ENCODE measurements at places on chromosomes 7 and 10.

GRCh38 chr7:26305090-26305868 lies 13.6 kb downstream of the SNX10 start:
- no peak for DNase-seq

DNA sequence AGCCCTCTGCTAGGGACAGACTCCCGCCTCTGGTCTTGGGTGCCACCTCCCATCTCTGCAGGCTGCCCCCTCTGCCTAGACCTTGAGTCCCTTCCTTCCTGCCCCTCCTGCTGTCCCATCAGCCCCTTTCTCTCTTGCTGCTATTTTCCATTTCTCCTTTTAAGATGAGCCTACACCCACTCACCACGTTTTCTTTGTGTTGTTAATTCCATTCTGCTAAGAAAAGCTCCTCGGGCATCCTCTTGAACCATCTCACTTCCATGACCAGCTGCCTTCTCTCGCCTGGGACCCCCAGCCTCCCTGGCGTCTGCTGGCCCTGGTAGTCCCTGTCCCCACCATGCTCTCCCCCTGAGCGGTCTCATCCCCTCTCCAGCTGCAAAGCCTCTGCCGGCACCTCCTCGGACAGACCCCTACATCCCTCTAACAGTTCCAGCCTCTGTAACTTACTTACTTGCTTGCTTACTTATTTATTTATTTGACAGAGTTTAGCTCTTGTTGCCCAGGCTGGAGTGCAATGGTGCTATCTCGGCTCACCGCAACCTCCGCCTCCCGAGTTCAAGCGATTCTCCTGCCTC lies 95.8 kb upstream of the SH2B2 start:
- DNase-seq: no peak

DNA sequence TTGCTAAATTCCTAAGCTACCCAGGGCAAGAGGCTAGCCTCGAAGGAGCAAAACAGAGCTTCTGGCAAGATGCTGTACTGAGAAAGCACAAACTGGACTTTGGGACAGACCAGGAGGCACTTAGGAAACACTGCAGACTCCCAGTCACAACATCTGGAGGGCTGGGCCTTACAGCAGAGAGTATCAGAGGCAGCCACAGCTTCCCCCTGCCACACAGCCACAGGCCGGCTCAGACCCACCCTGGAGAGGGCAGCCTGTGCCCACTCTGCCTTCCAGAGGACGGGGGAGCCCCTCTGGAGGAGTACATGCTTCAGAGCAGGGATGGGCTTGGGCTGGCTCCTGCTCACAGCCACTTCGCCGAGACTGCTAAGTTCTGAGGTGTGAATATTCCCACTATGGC lies 17.4 kb downstream of the ESYT2 start:
- no peak for DNase-seq

- no peak for DNase-seq
Observed at GRCh38 chr7:37449621-37450020, 957 bp upstream of the ELMO1 start.

- DNase-seq: no peak
Observed at GRCh38 chr7:142030294-142030693, 34.6 kb downstream of the MGAM start.

DNA sequence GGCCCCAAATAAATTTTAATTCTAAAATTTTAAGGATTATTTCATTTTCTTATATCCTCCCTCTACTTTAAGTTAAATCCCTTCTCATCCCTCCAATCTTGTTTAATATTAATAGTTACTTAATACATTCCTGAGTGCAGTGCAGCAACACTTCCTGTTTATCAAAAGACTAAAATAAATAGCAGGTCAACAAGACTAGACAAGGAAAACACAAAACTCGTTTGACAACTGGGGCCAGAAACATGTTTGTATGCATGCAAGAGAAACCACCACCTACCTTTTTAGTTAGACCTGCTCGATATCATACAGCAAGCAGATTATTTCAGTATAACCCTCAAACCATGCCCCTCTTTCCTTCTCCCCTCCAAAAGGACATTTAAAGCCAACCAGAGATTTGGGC lies 95.8 kb downstream of the PARD3 start:
- no peak for DNase-seq

GRCh38 chr10:121500701-121501332 lies 97.4 kb downstream of the FGFR2 start:
- no peak for DNase-seq

DNA sequence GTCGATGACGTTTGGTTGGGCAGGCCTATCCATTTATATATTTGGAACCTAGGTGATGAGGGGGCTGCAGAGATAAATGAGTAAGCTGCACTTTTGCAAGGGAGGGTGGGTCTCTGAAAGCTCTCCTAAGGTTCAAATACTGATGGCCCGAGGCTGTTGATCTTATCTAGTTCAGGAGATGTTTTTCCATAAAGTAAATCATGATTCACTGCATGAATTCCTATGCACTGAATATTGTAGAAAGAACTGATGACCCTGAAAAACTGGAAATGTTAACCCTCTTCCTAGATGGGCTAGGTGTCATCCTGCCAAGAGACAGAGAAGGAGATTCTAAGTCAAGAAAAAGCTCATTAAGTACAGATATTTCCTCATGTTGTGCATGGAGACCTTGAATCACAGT lies 459.9 kb downstream of the PLXNA4 start:
- peak; percentile 19 for DNase-seq

DNA sequence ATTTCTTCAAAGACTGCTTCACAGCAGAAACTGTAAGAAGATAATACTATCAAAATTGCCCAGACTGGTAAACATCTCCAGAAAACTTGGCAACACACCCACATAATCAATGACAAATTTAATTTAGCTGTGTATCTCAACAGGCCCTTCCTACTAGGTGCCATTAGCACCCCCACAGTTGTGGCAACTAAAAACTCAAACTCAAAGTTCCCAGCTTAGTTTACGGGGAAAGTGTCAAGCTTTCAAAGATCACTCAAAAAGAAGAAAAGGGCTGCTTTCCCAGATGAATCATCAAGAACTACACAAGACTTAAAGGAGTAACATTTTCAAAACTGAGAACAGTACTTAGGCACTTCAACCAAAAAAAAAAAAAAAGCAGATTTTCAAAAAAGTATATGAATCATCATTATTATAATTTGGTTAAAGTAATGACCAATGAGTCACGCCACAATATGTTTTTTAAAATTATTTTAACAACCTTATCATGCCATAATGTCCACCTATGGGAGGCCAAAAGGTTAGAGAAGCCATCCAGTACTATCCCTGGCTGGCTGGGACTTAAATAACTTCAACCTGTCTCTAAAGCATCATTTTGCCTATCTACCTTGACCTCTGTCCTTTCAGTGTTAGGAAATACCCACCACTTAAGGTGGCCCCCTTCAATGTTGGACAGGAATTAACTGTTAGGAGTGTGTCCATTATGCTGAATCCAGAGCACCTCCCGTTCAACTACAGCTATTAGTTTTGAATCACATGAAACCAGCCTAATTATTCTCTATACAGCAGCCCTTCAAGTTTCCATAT lies 90.8 kb downstream of the ZFAND4 start:
- DNase-seq: no peak

- no peak for DNase-seq
Observed at GRCh38 chr10:71562181-71562580, 157.4 kb downstream of the C10orf105 start.

- DNase-seq: no peak
Observed at GRCh38 chr7:130147710-130148325, 57.4 kb downstream of the TMEM209 start.

- peak; percentile 89 for DNase-seq
Observed at GRCh38 chr7:29987811-29988317, 1.7 kb downstream of the SCRN1 start.

- DNase-seq: no peak
Observed at GRCh38 chr10:6518791-6519429, 61.2 kb downstream of the PRKCQ start.

DNA sequence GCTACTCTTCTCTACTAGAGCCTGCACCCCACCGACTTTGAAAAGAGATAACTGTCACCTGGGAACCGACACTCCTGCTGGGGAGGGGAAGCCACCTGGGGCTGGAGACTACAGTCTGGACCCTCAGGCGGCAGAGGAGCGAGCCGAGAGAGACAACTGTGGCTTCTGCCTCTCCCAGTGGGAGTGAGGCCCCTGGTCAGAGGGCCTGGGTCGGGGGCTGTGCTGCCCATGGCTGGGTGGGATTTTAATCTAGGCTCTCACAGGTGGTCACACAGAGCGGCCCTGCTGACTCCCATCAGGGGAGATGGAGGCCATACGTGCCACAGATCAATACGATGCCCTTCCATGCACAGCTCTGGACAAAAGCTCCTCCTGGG lies 372.1 kb downstream of the DNAJB6 start:
- no peak for DNase-seq

GRCh38 chr10:10865303-10865702 lies 152.4 kb upstream of the CELF2 start:
- no peak for DNase-seq

DNA sequence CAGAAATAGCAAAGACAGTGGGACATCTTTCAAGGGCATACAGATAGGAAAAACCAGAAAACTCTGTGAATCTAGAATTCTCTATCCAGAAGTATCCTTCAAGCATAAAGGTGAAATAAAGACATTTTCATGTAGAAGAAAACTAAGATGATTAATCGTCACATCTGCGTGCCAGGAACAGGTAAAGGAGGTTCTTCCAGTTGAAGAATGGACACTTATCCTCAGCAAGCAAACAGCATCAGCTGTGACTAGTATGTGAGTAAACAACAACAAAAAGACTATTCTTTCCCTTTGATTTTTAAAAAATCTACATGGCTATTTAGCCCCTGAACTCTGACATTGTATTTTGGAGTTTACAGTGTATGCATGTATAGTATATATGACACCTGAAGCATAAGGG lies 124.9 kb downstream of the LRMDA start:
- no peak for DNase-seq

DNA sequence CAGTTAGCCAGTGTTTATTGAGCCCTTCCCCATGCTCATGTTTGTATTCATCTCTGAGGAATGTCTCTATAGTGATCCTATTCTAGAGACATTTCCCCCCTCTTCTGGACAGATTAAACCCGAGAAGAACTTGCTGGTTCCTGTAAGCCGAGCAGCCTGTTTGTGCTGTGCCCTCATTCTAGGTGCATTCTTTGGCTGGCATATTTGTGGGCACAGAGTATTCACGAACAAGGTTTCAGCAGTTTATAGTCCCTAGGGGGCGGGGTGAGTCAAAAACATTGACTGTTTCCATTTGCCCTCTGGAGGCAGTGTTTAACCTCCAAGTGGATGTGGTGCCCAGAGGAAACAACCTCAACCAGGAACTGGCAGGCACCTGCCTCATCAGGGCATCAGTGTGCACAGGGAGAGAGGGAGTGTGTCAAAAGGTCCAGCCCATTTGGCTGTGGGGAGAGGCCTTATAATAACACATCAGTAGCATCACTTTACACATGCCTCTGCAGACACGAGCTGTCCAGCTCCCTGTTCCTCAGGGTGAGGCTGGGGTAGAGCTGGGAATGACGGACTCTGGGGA lies 273.3 kb upstream of the LRGUK start:
- DNase-seq: peak; percentile 51

GRCh38 chr7:37201003-37201875 lies 247.4 kb downstream of the ELMO1 start:
- peak; percentile 79 for DNase-seq

- no peak for DNase-seq
Observed at GRCh38 chr10:15353471-15354017, 17.5 kb downstream of the FAM171A1 start.

DNA sequence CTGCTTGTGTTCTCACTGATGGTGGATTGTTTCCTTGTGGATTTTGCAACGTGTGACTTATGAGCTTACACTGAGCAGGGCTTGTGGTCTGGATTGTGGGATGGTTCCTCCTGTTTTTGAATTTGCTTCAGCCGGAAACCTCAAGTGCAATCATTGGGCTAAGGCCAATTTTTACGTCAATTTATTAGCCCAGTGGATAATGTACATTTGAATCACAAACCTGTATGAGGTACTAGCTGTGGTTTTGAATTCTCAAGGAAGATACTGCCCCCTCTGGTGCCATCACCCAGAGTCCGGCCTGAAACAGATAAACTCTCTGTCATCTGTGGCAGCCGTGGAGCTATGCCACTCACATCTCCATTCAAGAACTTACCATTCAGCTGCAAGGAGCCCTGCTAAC lies 7.3 kb upstream of the ZNF777 start:
- no peak for DNase-seq

GRCh38 chr10:98457721-98458120 lies 11.0 kb upstream of the HPS1 start:
- no peak for DNase-seq

- peak; percentile 30 for DNase-seq
Observed at GRCh38 chr10:71323407-71323806, 4.3 kb downstream of the SLC29A3 start.

- DNase-seq: no peak
Observed at GRCh38 chr10:59865101-59865500, 41.3 kb downstream of the CCDC6 start.

DNA sequence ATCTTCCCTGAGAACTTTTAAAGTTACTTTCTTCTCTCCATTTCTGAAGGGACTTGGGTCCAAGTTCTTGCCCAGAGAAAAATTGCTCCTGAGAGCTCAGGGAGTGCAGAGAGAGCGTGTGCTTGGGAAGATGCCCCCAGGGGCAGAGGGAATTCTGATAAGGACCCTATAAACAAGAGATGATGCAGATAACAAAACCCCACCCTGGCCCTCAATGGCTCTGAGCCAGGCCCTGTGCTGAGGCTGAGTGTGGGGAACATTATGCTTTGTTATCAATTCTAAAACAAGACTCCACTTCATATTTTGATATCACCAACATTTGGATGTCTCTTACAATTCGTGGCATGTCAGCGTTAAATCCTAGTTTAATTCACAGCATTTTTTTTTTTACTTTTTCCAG lies 34.4 kb upstream of the HABP2 start:
- no peak for DNase-seq

- DNase-seq: no peak
Observed at GRCh38 chr7:128352153-128352537, 8.4 kb upstream of the RBM28 start.

GRCh38 chr10:852386-852785 lies 79.1 kb downstream of the LARP4B start:
- DNase-seq: no peak

DNA sequence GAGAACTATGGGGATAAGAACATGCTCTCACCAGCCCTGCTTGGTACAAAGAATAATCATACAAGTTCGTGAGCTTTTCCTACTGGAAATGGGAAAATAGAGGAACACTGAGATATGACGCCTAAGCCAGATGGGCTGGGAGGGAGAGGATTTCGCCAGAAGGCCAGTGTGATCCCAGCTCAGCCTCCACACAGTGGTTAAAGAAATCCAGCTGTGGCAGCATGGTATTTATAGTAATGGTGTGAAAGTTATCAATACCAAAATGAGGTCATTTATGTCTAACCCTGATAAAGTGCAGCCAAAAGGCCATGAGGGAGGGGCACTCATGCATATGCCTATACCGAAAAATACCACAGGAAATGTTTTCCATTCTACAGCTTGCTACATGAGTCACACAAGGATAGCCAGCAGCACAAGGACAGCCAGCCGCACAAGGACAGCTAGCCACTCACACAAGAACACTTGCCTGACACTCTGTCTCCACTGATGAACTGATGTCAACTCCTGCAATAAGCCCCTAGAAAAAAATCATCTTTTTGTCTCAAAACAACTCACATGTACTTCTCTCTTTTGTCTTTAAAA lies 49.4 kb downstream of the FRMPD2 start:
- DNase-seq: no peak

GRCh38 chr7:71843676-71844075 lies 568.5 kb downstream of the CALN1 start:
- DNase-seq: no peak

- no peak for DNase-seq
Observed at GRCh38 chr10:33556103-33556502, 221.6 kb upstream of the NRP1 start.

GRCh38 chr7:901388-902154 lies 25.2 kb downstream of the GET4 start:
- DNase-seq: peak; percentile 97

Data from HTR-8/SVneo (cell line).